ENCODE measurements at places on chromosomes 7 and 10.
A peak's percentile ranks its signal among the peaks of the same experiment; 100 is the strongest.

GRCh38 chr7:2114926-2115759 is 117.6 kb downstream of the MAD1L1 start:
- DNase-seq: no peak

GRCh38 chr10:131946321-131946751 is 35.4 kb downstream of the BNIP3 start:
- peak; percentile 31 for DNase-seq

- no peak for DNase-seq
Observed at GRCh38 chr10:66982792-66983474, 57.1 kb downstream of the LRRTM3 start.

- no peak for DNase-seq
Observed at GRCh38 chr10:82622479-82622878, 747.5 kb downstream of the NRG3 start.

DNA sequence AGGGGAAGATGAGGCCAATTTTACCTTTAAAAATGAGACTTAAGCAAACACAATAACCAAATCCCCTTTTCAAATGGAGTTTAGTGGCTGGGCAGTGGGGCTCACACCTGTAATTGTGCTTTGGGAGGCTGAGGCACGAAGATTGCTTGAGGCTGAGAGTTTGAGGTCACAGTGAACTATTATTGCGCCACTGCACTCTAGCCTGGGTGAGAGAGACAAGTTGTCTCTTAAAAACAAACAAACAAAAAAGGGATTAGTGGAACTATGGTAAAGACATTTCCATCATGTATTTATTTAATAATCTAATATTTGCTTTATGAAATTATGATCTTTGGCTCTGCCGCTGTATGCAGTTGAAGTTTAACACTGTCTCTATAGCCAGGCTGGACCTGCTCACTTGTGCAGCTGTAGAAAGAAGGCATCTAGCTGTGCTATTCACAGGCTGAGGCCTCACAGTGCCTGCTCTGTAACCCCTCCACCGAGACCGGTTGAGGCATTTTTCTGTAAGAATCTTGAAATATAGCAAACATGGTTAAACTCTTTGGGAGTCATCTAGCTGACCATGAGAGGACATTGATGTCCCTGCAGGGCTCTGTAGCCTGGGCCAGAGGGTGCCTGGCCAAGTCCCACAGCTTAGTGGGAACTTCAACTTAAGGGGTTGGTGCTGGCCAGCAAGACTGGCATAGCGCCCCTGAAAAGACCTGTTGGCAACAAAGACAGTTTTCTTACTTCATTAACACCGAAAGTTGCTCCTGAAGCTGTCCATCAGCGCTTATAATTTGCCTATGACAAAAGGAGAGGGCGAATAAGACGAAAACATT is 131.8 kb downstream of the BMPER start:
- no peak for DNase-seq

- DNase-seq: no peak
Observed at GRCh38 chr7:138095972-138096935, 20.0 kb downstream of the AKR1D1 start.

DNA sequence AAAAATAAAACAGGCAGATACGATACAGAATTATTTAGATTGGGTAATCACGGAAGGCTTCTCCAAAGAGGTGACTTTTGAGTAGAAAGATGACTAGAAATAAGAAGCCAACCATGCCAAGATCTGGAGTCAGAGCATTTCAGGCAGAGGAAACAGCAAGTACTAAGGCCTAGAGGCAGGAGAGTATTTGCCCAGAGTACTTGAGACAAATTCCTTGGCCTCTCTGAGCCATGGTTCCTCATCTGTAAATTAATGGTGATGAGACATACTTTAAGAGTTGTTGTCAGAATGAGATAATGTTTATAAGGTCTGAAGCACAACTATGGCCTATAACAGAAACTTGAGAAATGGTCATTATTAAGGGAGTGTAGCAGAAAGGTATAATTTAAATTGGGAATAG is 15.8 kb upstream of the GPR37 start:
- DNase-seq: no peak

DNA sequence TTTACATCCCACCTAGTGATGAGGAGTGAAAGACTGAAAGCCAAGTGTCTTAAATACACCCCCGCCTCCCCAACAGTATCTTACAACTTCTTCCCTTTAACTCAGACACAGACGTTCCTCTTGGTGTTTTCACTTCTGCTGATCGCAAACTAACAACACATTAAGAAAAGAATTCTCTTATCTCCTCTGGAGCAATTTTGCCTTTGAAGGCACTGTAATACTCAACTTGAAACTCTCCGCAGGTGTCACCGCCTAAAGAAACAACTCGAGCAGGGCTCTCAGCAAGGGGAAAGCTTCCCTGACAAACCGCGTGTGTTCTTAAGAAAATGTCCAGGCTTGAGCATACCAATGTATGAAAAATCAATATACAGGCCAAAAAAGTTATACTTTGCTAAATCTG is 452 bp downstream of the SEMA3C start:
- peak; percentile 12 for DNase-seq

DNA sequence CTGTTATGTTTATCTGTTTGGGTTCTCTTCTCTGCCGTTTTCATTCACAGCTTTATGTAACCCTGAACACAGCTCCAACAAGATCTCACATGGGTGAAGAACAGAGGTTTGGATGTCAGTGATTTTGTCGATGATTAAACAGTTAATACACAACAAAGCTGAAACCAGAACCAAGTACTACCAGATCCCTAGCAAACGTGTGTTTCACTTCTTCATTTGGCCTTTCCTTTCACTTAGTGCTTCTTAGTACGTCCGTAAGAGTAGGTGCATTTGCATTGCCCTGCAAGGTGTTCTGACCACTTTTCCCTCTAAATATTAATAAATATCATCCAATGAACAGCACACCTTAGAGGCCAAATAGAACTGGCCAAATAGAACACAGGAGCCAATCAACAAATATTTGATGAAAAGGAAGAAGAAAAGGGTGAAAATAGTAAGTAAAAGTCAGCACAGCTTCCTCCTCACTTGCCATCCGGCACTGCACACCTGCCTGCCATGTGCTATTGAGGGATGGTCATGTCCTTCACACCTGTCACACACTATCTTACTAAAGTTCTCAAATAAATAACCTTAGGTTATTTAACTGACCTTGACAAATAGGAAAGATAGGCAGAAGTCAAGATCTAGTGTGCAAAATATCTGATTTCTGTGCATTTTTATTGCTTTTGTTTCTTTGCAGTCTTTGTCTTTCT is 252.6 kb upstream of the ANKRD30A start:
- DNase-seq: no peak

DNA sequence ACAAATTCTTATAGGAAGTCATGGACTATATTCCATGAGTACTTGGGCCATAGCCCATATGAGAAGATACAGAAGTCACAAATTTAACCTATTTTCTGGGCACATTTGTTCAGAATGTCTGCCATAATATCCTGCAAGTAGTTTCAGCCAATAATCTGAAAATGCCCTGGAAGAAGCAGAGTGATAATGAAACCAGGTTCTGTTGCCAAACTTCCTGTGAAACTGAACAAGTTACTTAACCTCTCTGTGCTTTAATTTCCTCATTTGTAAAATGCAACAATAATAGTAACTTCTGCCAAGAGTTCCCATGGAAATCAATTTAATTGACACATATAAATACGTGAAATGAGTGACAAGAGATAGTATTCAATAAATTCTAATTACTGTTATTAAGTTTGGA is 88.8 kb downstream of the SEMA3C start:
- DNase-seq: no peak

DNA sequence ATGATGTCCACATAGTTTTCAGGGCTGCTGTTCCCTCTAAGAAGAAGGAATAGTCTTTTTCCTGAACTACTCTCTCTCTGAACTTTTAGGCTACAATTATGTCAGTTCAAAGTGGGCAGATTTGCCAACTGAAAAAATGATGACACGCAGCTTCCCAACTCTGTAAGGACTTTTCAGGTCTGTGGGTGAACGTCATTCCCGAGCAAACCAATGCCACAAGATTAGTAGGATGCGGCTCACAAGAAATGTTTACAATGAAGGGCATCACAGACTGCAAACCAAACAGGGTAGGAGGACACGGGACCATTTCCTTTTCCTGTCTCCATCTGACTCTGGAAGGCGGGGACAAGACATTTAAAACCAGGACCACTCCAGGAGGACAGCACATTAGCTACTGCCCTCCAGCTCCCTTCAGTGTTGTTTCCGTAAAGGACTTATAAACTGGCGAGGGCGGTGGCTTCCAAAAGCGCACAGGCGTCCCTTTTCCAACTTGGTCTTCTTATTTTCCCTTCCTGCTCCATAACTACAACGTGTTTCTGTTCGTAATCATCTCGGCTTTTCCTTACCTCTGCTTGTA is 539 bp upstream of the MKLN1 start:
- DNase-seq: peak; percentile 64

DNA sequence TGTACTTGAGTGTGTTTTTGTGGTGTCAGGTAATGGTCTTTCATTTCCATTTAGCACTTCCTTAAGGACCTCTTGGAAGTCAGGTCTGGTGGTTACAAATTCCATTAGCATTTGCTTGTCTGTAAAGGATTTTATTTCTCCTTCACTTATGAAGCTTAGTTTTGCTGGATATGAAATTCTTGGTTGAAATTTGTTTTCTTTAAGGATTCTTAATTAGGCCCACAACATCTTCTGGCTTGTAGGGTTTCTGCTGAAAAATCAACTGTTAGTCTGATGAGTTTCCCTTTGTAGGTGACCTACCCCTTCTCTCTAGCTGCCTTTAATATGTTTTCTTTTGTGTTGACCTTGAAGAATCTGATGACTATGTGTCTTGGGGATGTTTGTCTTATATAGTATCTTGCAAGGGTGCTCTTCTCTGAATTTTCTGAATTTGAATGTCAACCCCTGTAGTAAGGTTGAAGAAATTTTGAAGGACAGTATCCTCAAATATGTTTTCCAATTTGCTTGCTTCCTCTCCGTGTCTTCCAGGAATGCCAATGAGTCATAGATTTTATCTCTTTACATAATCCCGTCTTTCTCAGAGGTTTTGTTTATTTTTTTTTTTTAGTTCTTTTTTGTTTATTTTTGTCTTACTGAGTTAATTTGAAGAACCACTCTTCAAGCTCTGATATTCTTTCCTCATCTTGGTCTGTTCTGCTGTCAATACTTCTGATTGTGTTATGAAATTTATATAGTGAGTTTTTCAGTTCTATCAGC is 70.2 kb downstream of the SLC39A12 start:
- DNase-seq: no peak

DNA sequence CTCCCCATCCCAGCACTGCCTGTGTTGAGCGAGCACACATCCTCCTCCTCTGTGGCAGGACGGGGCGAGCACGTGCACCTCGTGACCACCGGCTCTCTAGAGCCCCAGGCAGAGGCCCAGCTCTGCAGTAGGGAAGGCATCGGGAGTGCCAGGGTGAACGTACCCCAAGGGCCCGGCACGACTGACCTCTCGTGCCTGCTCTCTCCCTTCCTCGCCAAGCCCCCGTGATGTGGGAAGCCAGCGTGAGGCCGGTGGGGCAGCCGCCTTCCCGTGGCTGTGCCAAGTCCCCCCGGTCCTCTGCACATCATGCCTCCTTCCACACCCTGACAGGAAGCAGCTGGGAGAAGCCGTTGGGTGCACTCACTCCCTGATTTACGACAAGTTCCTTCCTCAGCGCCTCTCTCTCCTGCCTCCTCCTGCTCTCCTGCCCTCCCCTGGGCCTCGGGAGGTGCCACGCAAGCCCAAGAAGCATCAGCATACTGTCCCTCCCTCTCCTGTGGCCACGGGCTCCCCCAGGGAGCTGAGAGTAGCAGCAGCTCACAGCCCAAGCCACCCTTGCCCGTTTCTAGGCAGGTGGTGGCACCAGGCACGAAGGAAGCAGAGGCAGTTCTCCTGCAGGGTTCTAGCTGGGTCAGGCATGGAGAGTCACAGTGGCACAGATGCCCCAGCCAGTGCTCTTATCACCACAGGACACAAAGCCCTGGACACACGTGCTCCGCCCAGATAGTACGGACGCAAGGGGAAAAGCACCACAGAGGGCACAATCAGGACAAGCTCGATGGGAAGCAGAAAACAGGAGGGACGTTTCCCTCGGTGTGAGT is 47.0 kb downstream of the AMZ1 start:
- no peak for DNase-seq

- DNase-seq: no peak
Observed at GRCh38 chr10:132113766-132114365, 48.1 kb downstream of the JAKMIP3 start.

- DNase-seq: no peak
Observed at GRCh38 chr10:20614911-20615310, 282.2 kb downstream of the NEBL start.

DNA sequence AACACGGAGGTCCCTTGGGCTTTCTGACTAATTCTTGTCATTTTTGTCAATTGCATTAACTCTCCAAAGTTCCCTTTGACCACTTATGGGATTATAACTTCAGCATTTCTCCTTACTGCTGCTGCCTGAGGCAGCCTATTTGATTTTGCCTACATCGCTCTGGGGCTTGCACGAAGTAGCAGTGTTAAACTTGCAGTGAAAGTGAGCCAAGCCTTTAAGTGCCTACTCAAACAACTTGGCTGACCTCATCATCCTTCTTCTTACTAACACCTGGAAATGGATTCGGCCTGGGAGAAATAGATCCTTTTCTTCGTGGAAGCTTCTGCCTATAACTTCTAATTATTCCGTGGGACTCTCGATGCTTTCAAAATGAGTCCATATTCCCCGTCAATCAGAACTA is 76.6 kb downstream of the DGKB start:
- no peak for DNase-seq

- no peak for DNase-seq
Observed at GRCh38 chr10:69643779-69644657, 14.0 kb downstream of the FAM241B start.

DNA sequence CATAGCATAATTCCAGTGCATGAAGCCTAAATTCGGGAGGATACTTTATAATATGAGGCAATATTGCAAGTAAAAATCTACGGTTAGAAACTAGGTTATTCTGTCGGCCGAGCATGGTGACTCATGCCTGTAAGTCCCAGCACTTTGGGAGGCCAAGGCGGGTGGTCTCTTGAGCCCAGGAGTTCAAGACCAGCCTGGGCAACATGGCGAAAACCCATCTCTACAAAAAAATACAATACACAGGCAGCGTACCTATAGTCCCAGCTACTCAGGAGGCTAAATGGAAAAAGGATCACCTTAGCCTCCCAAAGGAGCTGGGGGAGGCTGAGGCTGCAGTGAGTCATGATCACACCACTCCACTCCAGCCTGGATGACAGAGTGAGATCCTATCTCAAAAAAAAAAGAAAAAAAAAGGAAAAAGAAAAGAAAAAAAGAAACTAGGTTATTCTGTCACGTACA is 14.2 kb downstream of the SKAP2 start:
- DNase-seq: no peak

DNA sequence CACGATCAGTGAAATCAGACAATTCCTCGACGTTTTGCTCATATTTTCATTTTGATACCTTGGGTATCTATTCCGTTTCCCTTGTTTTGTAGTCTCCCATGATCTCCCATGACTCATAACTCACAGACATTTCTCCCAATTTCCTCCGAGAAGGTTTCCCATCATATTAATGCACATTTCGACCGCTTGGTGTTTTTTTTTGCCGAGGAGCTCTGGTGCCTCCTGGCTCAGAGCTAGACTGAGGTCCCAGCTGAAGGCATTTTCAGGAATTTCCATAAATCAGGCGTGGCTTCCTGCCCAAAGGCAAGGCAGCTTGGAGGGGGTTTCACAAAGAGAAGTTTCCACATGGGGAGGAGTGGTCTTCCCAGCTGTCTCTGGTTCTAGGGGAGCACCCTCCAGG is 148.2 kb upstream of the TNS3 start:
- no peak for DNase-seq

All from PC-9 (cell line).